ENCODE measurements at places on chromosomes 12 and 14.
A peak's percentile ranks its signal among the peaks of the same experiment; 100 is the strongest.

GRCh38 chr12:12721814-12722434 lies 4.8 kb downstream of the CDKN1B start:
- DNase-seq = peak; percentile 23

DNA sequence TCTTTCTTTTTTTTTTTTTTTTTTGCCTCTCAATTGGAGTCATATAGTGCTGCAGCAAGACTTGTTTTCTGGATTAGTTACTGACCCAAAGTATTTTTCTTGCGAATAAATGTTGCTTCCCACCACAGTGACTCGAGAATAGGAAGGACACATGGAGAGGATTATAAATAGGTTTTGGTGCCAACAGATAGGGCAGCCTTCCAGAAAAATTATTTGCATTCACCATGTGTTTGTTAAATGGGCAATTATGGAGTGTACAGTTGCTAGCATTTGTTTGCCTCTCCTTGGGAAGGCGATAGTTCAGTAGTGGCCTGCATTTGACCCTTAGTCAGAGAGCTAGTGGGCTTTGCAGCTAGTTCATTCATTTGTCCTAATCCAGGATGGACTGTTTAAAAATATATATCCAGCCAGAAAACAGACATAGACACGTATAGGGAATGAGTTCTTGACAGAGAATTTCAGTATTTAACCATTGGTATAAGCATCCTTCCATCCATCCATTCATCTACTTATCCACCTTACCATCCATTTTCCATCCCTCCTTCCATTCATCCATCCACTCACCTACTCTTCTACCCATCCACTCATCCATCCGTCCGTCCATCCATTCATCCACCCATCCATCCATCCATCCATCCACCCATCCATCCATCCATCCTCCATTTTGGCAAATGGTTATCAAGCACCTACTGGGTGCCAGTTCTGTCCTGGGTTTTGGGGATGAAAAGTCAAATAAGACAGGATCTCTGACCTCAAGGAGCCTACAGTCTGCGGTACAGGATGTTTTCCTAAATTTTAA lies 67.5 kb downstream of the CHST11 start:
- no peak for DNase-seq

- peak; percentile 25 for DNase-seq
Observed at GRCh38 chr12:113299619-113300237, 35.2 kb downstream of the SLC8B1 start.

DNA sequence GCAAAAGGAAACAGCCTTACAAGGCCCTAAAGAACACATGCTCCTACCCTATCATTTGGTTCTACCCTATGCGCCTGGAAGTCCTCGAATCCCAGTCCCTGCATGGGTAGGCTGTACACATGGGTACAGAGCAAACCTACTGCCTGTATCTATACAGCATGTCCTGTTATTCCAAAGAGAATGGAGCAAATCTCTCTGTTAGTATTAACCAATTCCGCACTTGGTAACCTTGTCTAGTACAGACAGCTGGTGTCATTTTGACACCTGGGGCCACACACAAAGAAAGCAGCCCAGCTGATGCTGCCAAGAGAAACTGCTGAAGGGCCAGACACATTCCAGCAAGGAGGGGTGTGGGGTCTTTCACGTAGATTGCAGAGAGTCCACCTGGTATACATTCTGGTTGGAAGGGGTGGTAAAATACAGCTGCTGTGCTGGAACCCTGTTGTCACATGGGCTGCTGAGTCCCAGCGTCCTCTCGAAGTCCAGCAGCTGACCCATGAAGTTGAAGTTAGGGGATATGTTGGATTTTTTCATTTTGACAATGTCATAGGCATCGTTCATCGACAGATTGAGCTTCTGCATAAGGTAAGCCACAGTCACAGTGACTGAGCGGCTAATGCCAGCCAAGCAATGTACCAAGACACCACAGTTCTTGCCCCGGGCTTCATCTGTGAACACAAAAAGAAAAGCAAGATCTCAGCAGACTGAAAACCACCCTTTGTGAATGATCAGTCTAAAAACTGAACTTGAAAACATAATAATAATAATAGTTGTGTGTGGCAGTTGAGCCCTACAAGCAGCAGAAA lies 3.2 kb downstream of the DUSP6 start:
- DNase-seq = no peak

GRCh38 chr14:64760146-64760755 lies 56.0 kb downstream of the PLEKHG3 start:
- peak; percentile 67 for DNase-seq

DNA sequence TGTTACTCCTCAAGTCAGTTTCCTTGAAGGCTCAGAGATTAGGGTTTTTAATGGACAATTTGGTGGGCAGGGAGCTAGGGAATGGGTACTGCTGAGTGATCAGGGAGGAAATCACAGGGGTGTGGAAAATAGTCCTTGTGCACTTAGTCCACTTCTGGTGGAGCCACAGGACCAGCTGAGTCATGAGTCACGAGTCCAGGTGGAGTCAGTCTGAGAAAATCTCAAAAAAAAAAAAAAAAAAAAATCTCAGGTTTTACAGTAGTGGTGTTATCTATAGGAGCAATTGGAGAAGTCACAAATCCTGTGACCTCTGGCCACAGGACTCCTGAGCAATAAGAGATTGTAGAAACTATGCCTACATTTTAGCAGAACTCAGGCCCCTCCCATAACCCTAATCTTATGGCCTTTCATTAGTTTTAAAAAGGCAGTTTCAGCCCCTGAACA lies 28.2 kb upstream of the AMN1 start:
- DNase-seq = peak; percentile 36

DNA sequence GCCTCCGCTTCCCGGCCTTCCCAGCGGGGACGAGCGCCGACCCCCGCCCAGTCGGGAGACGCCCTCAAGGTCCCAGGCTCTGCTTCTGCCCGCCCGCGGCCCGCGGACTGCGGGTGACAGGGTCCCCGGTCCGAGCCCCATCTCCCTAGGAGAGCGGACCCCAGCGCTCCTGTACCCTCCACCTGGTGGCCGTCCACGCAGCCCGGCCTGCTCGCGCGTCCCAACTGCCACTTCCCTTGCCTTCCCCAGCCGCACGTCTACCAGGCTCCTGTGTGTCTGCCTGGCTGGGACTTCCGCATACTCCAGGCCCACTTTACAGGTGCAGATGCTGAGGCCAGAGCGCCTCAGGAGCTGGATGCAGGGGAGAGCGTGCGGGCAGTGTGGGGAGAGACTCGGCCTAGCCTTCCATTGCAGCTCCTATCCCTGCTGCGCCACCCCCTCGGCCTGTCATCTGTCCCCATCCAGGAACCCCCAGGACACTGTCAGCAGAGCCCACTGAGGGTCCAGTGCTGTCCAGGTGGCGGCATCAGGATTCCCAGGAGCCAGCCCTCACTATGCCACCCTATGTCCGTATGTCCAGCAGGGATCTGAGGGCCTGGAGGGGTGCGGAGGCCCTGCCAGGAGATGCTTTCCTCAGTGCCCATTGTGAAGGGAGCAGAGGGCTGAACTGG lies 8.0 kb upstream of the ANKRD9 start:
- no peak for DNase-seq

DNA sequence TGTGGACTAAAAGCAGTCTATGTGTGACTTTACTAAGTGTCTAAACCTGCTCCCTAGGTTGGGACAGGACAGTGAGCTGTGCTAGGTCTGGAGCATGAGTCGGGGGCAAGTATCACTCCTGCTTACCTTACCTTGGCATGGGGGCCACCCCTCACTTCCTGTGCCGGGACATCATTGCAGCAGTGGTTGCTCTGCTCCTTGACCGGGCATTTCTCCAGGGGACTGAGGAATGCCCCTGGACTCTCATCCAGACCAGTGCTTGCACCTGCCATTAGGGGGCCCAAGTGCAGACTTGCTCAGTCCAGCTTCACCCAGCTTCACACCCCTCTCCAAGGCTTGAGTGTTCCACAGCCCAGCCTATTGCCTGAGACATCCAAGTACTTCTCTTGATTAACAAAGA lies 84.7 kb upstream of the NELL2 start:
- DNase-seq = no peak

- DNase-seq = no peak
Observed at GRCh38 chr12:58847901-58848600, 72.3 kb downstream of the LRIG3 start.

GRCh38 chr12:989051-989450 lies 2.0 kb upstream of the ERC1 start:
- peak; percentile 8 for DNase-seq

DNA sequence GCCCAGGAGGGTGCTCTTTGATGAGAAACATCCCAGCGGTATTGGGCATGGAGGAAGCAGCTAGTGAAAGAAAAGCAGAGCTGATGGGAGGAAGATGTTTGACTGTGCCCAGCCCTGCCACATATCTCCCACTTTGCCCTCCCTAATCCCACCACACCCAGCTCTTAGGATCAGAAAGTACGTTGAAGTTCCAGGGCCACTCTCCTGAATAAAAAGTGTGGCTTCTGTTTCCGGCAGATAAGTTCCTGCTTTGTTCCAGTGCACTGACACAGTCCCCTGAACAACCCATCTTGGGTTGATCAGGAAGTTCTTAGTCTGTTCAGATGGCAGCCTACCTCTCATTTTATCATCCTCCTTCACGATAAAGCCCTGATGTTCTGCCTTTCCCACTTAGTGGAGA lies 16.5 kb downstream of the TPCN1 start:
- DNase-seq = peak; percentile 91

- DNase-seq = no peak
Observed at GRCh38 chr12:2877953-2878732, 1.1 kb downstream of the RHNO1 start.

GRCh38 chr12:28963554-28963953 lies 185.5 kb upstream of the FAR2 start:
- peak; percentile 14 for DNase-seq

DNA sequence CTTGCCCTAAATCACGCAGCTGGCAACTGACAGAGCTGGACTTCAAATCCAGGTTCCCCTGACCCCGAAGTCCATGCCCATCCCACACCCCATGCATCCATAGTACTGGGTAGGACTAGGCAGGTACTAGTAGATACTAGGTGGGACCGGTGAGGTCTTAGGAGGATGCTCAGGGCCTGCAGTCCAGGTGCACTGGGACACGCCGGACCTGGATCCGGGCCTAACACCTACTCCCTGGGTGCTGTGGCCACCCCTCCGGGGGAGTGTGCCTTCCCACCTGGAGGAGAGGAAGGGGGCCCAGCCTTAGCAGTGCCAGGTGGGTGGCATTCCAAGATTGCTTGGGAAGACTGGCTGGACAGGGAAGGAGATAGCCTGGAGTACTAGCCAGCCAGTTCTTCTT lies 64.8 kb downstream of the CACNA1C start:
- DNase-seq = no peak

- DNase-seq = peak; percentile 77
Observed at GRCh38 chr14:60249321-60250256, 568 bp downstream of the PPM1A start.

DNA sequence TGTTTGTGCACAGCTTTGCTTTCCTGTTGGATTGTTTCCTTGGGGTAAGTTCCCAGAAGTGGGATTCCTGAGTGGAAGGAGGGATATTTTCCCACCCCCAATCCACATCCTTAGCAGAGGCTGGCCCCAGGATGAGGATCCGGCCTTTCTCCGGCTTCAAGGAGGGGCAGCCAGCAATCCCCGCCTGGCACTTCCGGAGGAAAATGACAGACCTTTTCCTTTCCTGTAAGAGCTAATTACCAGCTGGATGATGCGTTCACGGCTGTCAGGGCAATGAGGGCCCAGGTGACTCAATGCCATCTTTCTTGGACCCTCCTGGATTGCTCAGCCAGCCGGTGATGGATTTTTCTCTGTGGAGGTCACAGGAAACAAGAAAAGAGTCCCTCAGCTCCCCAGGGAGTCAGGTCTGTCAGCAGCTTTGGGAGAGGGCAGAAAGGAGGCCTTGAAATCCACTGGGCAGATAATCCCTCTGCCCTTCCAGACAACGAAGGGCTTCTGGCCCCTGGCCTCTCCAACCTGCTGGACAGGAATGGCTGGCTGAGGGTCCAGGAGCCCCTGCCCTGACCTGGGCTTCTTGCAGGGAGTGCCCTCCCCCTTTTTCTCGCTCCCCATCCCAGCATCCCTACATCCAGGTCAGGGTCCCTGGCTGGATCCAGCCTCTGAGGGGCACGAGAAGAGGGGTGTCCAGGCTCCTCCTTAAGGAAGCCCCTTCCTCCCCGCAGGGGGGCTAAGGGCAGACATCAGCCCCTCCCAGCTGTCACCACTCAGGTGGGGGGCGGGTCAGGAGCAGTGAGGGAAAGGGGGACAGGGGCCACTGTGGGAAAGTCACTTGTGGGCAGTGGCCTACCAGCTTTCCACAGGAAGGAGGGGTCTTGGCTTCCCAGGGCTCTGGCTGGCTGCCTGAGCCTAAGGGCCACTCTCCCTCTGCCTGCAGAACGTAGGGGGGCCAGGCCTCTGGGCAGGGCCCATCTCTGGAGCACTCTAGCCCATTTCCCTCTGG lies 16.1 kb upstream of the CCDC85C start:
- no peak for DNase-seq

DNA sequence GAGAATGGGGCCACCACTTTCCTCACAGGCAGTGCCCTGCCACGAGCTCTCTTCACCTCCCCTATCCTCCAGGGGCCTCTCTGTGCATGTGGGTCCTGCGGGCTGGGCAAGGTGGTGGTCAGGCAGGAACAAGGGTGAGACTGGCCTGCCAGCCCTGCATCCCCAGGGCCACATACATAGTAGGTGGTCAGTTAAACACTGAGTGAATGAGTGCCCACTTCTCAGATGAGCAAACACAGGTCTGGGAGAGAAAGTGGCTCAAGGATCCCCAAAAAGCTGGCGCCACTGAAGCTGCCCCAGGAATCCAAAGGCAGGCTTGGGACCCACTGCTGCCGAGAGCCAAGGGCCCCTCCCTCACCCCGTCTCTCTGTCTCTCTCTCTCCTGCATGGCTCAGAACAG lies 51.1 kb downstream of the CCNK start:
- no peak for DNase-seq

GRCh38 chr12:113260636-113261300 lies 39.5 kb downstream of the TPCN1 start:
- DNase-seq = no peak

DNA sequence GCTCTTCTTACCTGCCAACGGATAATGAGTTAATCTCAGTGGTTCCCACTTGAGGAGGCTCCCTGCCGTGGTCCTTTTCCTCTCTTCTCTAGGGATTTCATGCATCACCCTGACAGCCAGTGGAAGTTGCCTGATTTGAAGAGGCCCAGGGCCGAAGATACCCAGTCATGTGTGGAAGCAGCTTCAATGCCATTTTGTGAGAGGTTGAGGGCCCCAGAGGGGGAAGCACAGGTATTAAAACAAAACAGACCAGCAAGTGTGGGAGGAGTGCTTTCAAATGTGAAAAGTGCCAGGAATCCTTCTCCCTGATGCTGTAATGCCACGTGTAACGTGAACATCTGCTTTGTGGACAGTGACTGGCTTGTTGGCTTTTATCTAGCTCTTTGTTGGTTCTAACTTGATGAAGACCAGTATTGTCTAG lies 1.5 kb downstream of the TCP11L2 start:
- no peak for DNase-seq

- DNase-seq = no peak
Observed at GRCh38 chr12:132345126-132345525, 15.7 kb upstream of the GALNT9 start.

Data from hematopoietic multipotent progenitor cell treated with erythropoietin and hydrocortisone succinate and interleukin-3 and kit ligand, for 8 days (in vitro differentiated cells).